ENCODE measurements at places on chromosomes 16 and 17.

- DNase-seq = no peak
These were observed 19.1 kb upstream of the CD79B start for GRCh38 chr17:63950940-63951907.

- no peak for DNase-seq
These were observed 69.8 kb upstream of the IRX3 start for GRCh38 chr16:54356391-54356790.

DNA sequence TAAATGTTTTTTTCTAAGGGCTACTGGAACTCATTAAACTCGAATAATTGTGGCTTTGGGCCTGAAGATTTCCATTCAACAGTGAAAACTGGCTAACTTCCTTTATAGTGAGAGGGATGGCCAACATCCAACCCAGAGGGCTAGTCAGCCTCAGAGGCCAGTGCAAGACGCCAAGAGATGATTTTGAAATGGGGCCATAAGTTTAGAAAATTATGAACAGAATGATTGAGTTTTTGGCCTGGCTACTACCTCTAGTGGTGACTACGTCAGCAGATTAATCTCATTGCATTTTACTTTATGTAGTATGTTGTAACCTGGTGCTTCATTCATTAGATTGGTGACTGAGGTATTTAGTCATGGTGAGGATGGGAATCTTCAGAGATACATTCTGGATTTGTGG, 28.4 kb downstream of the HAPSTR1 start:
- DNase-seq = no peak

- no peak for DNase-seq
These were observed 31.2 kb upstream of the HAPSTR1 start for GRCh38 chr16:9060225-9060624.

- DNase-seq = no peak
These were observed 3.5 kb downstream of the MSI2 start for GRCh38 chr17:57259817-57260216.

GRCh38 chr17:21378553-21378952, 2.4 kb downstream of the KCNJ12 start:
- DNase-seq = no peak

DNA sequence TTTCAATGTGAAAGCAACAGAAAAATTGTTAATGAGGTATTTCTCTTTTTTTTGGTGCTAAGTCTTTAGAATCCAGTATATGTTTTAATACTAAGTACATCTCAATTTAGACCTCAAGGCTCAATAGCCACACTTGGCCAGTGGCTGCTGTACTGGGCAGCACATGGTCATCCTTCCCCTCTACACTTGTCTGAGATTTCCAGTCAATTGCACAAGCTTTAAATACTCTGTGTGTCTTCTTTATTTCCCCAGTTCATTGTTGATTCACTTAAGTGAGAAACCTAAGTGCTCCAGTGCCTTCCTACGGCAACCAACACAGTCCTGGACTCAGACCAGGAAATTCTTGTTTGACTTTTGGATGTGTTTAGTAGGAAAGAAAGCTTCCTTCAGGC, 62.2 kb downstream of the TNRC6C start:
- no peak for DNase-seq

DNA sequence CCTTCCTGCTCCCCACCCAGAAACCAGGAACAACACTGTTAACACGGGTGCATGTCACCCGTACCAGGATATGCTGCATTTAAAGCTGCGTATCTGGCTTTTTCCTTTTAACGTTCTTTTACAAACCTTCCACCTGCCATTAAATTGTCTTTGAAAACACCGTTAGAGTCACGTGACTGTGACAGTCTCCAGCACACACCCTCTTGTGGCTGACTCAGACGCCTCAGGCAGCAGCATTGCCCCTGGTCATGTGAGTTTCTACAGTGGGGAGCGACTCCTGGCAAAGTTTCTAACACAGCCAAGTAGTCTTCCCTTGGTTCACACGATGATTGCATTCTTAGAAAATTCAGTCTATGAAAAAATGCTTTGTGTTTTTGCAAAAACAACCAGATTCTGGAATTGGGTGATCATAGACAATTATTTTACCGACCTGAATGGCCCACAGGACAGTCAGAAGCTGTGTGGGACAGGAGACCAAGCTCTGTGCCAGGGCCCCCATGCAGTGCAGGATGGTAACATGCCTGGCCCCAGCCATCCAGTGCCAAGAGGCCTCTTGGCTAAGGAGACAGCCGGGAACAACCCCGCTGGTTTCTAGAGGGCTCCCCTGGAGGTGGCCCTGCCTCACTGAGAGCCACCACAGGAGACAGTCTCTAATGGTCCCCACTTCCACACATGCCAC, 199.1 kb downstream of the KATNIP start:
- DNase-seq = peak; percentile 61

DNA sequence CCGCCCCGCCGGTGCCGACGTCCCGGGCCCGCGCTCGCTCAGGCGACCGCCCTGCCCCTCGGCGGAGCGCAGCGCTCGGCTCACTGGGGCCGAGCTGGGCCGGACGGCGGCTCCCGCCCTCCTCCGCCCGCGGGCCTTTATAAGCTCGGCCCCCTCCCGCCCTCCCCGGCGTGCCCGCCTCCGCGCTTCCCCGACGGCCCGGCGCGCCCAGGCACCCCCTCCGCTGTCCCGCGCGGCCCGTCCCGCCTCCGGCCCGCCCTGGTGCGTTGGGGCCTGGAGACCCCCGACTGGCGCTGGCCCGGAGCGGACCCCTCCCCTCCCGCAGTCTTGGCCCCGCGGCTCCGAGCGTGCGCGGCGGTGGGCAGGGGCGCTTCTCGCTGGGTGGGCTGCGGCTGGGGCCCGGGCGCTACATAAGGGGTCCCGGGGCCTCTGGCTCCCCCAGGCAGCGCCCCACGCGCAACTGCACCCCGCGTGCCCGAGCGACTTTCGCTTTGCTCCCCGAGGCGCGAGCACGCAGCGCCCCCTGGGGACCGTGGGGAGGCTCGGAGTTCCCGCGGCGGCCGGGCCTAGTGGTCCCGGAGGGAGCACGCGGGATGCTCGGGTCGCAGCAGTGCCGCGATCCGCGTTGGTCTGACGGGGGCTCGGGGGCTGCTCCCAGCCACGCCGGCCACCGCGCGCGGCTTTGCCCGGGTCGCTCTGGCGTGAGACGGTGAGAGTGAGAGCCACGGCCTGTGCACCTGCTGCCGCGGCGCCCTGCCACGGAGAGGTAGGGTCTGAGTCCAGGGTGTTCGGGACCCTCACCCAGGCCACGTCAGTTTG, at the start of gene PIEZO1:
Gene PIEZO1 (minus strand): TSS at position 115 of the 819 bp plus-strand sequence. CDS start 256 bp downstream, outside the sequence.
- DNase-seq = peak; percentile 75

DNA sequence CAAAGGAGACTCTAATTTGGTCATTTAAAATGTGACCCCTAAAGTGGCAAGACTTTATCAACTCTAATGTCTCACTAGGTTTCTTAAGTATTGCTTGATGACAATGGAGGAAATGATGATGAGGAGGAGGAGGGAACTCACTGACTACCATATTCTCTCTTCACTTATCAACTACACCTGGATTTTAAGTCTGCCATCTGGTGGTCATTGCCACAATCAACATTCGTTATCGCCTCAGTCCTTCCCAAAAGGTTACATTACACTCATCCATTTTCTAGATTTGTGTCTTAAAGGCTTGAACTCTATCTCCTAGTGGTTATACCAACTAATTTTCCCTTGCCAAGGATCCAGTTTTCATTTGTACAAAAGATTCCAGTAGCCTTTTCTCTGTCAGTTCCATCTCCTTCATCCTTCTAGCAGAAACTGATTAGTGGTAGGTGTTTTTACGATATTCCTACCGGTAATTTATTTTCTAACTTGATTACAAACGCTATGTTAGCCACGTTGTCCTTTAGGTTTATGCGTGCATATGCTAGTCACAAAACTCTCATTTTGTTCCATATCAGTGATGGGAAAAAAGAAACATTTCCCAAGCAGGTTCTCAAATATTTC, 114.6 kb upstream of the NOG start:
- peak; percentile 9 for DNase-seq

DNA sequence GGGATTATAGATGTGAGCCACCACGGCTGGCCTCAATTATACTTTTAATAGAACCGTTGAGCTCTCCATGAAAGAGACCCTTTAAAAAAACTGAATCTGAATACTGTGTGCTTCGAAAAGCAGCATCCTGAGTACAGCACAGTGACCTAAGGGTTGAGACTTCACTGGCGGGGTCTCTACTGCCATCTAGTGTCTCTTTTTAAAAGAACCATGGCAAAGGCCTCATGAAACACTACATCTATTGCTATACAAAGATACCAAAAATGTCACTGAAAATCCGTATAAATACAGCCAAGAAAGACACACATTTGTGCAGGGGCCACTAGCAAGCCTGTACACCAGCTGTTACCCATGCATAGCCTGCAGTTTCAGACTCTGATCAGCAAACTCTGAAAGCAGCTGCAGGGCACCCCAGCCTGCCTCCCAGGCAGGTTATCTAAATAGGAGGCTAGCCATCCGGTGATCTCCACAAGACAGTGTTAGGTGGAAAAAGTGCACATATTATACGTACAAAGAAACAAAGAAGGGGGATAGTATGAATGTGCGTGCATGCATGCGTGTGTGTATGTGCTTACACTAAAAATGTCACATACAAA, 35.3 kb downstream of the NPLOC4 start:
- DNase-seq = peak; percentile 52

DNA sequence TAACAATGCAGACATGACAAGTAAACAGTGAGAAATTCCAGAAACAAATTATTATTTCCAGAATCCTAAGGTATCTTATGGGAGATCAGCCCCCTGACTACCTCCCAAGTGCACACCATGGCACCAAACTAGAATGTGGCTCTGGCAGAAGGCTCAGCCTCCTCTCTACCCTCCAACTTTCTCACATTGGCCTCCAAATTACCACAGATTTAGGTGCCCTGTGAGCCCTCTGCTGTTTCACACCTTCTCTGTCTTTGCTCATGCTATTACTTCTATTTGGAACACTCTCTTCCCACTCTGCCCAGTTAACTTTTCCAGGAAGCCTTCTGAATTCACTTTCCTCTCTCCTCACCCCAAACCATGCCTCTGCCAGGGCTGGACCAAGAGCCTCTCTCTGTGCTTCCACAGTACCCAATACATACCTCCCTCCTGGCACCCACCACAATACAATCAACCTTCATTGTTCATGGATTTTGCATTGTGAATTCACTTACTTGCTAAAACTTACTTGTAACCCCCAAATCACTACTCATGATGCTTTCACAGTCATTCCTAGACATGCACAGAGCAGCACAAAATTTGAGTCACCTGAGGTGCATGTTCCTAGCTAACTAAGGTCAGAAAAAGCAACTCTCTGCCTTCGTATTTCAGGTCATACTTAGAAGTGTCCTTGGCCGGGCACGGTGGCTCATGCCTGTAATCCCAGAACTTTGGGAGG, 31.4 kb downstream of the SMG6 start:
- DNase-seq = no peak

DNA sequence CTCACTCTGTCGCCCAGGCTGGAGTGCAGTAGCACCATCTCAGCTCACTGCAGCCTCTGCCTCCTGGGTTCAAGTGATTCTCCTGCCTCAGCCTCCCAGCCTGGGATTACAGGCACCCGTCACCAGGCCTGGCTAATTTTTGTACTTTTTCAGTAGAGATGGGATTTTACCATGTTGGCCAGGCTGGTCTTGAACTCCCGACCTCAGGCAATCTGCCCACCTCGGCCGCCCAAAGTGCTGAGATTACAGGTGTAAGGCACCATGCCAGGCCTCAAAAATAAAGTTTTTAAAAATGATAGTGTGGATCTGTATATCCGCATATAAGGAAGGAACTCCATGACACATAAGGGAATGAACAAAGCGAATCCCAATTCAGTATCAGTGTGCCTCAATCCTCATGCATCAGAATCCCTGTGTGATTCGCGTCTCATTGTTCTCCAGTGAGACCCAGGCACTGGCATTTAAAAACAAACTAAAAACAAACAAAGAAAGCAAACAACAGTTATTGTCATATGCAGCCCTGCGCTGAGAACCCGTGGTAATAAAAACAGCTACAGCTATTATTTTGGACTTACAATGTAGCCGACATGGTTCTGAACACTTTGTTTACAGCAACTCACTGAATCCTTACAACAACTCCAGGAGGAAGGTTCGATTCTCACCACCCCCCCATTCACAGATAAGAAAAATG, 54.1 kb upstream of the CREBBP start:
- no peak for DNase-seq

DNA sequence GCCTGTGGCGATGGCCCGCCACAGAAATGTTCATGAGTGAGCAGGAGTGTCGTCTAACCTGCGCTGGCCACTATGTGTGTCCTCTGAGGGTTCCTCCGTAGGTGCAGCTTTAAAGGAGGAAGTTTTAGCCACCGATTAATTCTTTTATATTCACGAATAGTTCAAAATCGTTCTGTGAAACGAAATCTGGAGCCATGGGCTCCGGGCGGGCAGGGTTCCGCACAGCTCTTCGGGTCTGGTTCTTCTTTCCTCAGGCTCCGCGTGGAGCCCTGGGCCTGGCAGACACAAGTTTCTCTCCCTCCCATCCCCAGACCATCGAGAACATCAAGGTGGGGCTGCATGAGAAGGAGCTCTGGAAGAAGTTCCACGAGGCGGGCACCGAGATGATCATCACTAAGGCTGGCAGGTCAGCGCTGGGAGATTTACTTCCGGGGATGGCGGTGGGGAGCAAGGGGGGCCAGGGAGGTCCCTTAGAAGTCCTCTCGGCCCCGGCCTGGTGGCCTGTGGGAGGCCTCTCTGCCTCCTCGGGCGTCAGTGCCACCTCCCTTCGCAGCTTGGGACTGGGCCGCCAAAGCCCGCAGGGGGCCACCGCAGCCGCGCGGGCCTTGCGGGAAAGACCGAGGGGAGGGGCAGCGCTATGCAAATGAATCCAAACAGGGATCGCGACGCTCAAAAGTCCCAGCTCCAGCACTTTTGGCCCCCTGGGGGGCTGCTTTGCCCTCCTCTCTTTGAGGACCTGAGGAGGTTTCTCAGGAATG, 5.2 kb downstream of the TBX4 start:
- no peak for DNase-seq

DNA sequence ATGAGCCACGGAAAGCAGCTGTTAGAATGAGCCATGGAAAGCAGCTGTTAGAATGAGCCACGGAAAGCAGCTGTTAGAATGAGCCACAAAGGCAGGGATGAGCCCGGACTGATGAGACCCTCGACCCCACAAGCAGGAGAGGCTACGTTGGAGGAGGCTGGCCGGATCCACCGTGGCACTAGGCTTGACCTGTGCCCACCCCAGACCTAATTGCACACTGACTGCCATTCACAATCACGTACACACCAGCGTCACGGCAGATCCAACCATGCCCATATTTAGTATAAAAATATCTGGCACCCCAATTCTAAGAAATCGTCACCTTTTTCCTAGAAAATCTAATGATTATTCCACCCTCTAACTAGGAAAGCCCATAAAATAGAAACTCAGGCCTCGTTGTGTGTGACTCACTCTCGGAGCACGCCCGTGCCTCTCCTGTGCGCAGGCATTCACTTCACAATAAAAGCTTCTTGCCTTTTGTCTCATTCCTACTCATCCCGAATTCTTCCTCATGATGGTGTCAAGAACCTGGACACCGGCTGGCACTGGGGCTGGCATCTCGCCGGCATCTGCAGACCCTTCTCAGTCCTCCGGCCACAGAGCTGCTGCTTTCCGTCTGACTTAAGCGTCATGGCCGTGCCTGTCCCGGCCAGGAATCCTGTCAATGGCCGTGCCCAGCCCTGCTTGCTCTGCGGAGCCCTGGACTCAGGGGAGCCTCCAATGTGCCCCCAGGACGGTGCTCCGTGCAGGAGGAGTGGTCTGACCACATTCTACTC, 5.5 kb upstream of the SECTM1 start:
- DNase-seq = no peak
